Activated CD4-positive, alpha-beta T cell treated with anti-CD3 and anti-CD28 coated beads, Interleukin-2, amount 50 U/mL, for 1 hour (primary cell): ENCODE measurements at places on chromosomes 2 and 18.

DNA sequence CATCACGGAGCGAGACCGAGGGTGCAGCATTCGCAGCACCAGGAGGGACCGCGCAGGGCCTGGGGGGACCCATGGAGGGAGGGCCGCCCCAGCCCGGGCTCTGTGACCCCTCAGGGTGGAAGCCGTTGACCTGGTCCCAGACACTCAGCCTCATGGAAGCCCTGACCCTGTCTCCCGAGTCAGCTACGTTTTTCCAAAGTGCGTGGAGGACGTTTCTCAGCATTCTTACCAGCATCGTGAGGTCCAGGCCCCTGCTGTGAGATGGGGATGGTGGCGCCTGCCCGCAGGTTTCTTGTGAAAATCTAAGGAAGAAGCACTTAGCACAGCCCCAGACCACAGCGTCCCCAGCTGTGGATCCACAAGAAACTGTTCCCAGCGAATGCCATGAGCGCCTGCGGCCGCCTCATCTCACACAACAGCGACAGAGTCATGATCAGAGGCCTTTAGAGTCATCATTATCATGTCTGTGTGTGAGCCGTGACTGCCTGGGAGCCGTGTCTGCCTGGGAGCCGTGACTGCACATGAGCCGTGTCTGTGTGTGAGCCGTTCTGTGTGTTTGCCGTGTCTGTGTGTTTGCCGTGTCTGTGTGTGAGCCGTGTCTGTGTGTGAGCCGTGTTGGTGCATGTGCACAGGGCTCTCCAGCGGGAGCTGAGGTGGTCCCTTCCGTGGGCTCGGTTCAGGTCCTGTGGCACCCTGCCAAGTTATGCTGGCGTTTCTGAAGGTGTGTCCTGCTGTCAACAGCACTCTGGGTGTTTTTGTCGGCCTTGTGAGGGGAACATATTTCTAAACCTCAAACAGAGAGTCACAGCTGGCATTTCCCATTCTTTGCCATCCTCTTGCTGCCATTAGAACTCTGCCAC, 49.2 kb upstream of the KCNG2 start:
- DNase-seq, result no peak

DNA sequence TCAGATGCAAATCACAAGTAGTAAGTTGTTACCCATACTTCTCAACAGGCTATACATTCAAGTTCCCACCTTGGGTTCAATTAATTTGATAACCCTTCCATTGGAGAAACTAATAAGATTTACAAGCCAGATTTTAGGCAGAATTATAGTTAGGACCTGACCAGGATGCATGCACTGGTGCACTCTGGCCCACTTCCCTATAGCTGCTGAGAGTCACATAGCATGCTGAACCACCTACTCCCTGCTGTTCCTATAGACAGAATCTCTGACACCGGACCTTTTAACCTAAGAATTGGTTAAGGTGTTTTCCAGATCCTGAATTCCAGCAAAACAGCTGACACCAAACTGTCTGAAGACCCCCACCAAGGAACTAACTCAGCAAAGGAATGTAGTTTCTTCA, 26.2 kb downstream of the FAM210A start:
- no peak for DNase-seq

GRCh38 chr2:85257359-85257969, 70.3 kb downstream of the TGOLN2 start:
- no peak for DNase-seq

- DNase-seq, result no peak
Measured at GRCh38 chr18:79738581-79739439, 58.9 kb upstream of the KCNG2 start.
